ENCODE measurements at places on chromosomes 1 and 21.

DNA sequence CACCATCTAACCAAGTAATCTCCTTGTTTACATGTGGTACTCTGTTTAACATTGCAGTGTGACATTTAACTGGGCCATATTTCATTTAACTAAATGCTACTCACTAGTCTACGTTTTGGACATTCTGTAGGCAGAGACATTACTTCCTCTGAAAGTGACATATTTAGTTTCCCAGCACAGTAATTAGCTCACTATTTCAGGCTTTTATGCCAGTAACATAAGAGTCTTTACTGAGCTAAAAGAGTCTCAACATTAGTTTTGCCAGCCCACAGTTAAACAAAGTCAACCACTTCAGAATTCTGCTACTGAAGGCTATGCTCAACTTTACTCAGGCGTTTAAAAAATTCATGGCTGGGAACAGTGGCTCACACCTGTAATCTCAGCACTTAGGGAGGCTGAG lies 2.6 kb upstream of the TNFRSF9 start:
- DNase-seq, result no peak

GRCh38 chr1:66274634-66275033 lies 259.3 kb upstream of the SGIP1 start:
- DNase-seq, result no peak

DNA sequence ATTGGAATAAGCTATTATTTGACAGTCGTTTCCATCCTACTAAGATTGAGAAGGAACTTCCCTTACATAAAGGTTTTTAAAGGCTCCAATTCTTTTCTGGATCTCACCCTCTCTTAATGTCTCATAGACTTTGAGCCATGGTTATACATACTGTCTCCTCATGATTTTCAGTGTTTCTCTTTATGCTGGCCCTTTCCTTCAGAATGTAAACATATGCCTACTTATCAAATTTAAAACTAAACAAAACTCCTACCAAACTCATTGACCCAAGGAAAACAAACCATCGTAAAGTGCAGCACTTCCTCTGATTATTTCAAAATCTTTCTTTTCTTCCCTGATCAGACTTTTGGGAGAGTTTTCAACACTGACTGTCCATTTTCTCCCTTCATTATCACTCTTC lies 163.4 kb upstream of the DPYD start:
- no peak for DNase-seq

DNA sequence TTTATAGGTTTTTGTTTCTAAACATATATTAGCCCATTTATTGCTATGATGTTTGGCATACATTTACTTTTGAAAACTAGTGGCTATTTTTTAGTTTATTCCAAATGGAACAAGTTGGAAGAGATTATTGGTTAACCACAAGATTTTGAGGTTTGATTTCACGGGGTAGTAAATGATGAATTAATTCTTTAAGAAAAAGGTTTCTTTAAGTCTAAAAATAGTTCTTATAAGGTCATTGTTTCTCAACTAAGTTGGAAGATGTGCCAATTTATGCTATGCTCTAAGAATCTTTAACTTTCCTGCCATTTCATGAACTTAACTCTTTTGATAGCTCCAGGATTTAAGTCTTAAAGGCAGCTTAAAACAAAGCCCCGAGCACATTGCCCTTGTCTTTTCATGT lies 183.8 kb downstream of the LMO4 start:
- DNase-seq, result no peak

- no peak for DNase-seq
Measured at GRCh38 chr1:93649231-93649630, 32.4 kb downstream of the BCAR3 start.

- no peak for DNase-seq
Measured at GRCh38 chr1:181206979-181207790, 118.7 kb downstream of the IER5 start.

DNA sequence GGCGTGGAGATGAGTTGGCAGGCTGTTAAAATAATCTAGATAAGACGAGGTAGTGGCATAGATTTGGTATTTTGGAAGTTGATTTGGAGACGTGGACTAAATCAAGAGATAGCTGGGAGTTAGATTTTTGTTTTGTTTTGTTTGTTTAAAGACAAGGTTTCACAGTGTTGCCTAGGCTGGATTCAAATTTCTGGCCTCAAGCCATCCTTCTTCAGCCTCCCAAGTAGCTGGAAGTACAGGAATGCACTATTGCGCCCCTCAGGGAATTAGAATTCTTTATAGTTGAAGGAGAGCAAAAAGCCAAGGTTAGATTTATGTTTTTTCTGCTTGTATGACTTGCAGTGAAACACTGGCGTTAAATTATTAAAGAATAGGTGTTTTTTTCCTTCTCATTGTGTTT lies 22.3 kb upstream of the SNRPE start:
- DNase-seq, result peak; percentile 29

- DNase-seq, result no peak
Measured at GRCh38 chr1:153396461-153396860, 5.6 kb upstream of the S100A8 start.

DNA sequence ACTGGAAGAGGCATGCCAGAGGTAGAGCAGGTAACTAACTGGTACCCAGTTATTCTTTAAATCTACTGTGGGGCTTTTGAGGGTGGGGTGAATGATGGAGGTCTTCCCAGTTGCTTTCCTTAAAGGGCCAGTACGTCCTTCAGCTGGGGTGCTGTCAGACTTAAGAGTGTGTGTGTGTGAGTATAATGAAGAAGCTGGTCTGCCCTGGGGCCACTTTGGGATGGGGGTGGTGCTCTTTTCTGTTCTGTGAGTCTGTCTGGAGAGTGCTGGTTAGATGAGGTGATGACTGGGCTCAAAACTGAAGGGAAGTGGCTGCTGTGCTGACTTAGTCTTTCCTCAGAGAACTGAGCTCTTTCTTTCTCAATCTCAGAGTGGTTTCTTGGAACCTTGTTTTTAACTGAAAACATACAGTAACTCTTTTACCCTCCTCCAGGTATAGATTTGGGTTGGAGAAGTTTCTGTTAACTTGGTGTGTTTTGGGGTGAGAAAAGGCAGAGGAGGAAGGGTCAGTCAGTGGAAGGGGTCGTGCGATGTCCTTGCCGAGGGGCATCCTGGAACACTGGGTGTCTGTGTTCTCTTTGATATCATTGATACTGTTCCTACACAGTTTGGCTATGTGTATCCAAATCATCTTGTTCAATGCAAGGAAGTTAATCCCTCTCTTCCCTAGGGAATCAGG lies 746 bp downstream of the MACF1 start:
- DNase-seq, result no peak

- no peak for DNase-seq
Measured at GRCh38 chr21:35257413-35257812, 208.3 kb upstream of the RUNX1 start.

GRCh38 chr1:226993814-226994585 lies 53.9 kb downstream of the COQ8A start:
- DNase-seq, result no peak

DNA sequence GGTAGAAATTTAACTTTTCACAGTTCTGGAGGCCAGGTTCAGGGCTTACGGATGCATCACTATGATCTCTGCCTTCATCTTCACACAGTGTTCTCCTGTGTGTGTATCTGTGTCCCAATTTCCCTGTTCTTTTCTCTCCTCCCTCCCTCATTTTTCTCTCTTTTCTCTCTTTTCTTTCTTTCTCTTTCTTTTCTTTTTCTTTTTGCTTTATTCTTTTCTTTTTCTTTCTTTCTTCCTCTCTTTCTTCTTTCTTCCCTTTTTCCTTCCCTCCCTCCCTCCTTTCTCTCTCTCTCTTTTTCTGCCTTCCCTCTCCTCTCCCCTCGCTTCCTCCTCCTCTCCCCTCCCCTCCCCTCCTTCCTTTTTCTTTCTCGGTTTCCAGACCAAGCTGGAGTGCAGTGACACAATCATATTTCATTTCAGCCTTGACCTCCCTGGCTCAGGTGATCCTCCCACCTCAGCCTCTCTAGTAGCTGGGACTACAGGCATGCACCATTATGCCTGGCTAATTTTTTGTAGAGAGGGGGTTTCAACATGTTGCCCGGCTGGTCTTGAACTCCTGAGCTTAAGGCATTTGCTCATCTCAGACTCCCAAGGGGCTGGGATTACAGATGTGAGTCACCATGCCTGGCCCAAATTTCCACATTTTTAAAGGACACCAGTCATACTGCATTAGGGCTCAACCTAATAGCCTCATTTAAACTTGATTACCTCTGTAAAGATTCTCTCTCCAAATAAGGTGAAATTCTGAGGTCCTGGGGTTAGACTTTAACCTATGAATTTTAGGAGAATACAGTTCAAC lies 115.9 kb downstream of the HUNK start:
- DNase-seq, result no peak

GRCh38 chr1:14261395-14261794 lies 337.1 kb upstream of the KAZN start:
- no peak for DNase-seq

DNA sequence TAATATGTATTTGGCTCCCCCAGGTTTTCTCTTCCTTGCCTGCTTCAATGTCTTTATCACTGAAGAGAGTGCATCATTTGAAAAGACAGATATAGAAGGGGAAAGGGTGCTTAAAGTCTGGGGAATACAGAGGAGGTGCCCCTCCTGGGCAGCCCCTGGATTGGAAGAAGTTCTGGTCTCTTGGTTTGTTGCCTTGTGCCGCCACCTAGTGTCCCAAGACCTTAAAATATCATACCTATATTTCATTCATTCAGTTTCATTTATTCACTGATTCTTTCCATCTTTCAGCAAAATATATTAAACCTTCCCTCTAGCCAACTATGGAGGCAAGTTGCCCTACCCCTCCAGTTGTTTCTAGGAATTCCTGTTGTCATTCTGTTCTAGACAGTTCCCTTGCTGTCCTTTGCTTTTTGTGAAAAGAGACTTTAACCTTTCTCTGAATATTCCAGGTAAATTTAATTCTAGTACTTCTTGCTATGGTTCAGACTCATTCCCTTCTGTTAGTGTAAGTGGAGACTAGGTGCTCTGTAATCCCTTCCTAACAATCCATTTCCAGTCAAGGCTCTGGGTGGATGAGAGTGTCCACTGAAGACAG lies 56.1 kb downstream of the MEF2D start:
- peak; percentile 93 for DNase-seq

- no peak for DNase-seq
Measured at GRCh38 chr1:25562101-25562927, 18.9 kb downstream of the LDLRAP1 start.

GRCh38 chr1:11748294-11749202 lies 12.6 kb downstream of the AGTRAP start:
- no peak for DNase-seq

GRCh38 chr1:229047840-229048620 lies 222.9 kb upstream of the RAB4A start:
- DNase-seq, result no peak

DNA sequence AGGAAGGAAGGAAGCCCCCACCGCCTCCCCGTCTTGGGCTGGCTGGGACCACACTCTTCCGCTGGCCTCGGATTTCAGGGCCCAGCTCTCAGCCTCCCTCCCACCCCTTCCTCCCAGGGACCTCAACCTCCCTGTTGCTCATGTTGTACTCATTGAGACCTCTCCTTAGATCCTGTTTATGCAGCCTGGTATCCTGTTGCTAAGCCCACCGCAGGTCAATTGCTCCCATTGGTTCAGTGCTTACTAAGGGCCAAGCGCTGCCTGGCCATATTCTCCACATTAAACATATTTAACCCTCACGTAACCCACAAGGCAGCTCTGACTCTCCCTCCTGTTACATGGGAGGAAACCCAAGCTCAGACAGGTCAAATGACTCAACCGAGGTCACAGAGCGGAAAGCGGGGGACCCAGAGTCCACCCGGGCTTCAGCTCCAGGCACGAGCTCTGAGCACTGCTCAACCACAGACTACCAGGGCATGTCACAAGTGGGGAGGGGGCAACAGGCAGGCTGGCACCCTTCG lies 23.2 kb upstream of the H6PD start:
- no peak for DNase-seq

DNA sequence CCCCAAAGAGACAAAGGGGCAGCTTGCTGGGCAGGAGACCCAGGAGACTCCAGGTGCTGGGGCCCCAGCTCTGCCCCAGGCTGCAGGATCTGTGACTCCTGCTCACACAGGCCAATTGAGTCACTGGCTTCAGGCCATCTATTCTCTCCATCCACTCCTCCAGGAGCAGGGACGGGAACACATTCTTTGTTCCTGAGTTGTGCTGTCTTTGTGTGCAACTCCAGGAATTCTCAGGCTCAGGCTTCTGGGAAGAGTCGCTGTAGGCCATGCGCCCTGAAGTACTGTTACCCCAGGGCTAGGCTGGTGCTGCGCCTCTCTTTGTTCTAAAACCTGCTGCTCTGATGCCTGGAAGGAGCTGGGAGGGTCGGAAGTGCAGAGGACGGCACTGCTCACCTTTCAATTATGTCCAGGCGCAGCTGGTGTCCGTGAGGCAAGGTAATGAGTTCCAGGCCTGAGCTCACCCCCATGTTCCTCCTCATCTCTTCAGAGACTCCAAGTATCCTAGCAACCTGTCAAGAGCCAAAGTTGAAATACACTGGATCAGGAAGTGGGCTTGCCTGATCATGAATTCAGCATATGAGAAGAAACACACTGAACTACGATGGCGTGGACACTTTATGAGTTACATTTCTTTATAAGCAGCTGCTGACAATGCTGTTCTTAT lies 105.9 kb downstream of the BCAR3 start:
- no peak for DNase-seq

GRCh38 chr21:42572906-42573495 lies 59.3 kb downstream of the SLC37A1 start:
- DNase-seq, result no peak

DNA sequence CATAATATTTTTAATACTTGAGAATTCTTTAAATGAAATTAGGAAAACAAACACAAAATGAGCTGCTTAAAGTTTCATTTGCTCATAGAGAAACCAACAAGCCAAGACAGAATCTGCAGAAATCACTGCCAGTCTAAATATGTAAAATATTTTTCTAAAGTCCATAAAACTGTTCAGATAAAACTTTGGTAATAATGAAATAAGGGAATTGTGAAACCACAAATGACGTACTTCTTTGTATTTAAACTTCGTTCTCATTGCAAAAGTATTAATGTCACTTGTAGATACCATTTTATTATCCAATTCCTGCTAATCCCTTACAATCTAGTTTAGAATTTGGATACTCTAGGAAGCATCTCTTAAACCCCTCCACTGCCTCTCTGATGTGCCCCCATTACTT lies 234.5 kb upstream of the NEGR1 start:
- no peak for DNase-seq

GRCh38 chr1:177209357-177209756 lies 38.6 kb downstream of the BRINP2 start:
- peak; percentile 48 for DNase-seq

- no peak for DNase-seq
Measured at GRCh38 chr1:87134061-87134460, 194.6 kb upstream of the LMO4 start.

Measured in spinal cord (tissue), 10 donors.